KG1 (cell line): ENCODE measurements at places on chromosomes 12 and 14.

DNA sequence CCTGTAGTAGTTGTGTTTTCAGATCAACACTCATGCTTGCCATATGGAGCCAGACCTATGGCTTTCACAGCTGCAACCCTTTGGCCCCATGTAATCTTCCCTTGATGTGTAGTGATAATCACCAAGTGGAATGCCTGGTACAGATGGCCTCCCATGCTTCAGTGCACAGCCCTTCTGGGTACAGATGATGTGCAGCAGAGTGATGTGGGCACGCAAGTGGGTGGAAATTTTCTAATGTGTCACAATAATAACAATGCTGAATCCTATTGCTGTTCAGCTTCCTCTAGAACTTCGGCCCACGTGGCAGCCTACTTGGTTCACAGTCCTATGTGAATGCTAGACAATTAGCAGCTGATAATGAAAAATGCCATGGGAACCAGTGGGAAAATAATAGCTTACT lies 188.1 kb downstream of the SNAPC1 start:
- no peak for DNase-seq

GRCh38 chr12:22110176-22110575 lies 64.2 kb downstream of the CMAS start:
- DNase-seq = no peak

GRCh38 chr14:87888136-87888999 lies 104.6 kb downstream of the GALC start:
- DNase-seq = no peak

GRCh38 chr14:94123868-94124267 lies 5.5 kb downstream of the IFI27L2 start:
- no peak for DNase-seq

GRCh38 chr12:131553096-131553777 lies 157.7 kb upstream of the SFSWAP start:
- no peak for DNase-seq

DNA sequence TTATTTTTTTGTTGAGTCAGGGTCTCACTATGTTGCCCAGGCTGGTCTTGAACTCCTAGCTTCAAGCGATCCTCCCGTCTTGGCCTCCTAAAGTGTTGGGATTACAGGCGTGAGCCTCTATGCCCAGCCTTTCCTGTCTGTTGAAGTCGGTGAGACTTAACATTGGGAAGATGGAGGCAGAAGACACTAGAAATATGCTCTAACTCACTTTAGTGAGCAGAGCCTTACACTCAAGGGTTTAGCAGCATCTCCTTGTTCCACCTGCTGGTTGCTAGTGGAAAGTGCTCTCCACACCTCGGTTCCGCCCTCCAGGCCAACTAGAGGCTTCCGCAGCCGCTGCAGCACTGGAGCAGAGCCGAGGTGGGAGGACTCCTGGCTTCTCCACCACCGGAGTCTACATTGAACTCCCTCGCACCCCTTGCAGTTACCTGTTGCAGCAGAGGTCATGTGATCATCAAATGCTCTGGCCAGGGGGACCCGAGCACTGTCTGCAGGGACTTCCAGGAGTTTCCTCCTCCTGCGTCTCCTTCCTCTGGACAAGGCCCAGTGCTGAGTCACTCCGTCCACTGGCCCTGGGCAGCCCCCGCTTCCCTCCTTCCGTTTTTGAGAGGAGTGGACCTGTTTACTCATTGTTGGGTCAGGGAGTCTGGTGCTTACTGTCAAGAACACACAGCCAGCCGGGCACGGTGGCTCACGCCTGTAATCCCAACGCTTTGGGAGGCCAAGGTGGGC lies 9.4 kb upstream of the HVCN1 start:
- peak; percentile 19 for DNase-seq

DNA sequence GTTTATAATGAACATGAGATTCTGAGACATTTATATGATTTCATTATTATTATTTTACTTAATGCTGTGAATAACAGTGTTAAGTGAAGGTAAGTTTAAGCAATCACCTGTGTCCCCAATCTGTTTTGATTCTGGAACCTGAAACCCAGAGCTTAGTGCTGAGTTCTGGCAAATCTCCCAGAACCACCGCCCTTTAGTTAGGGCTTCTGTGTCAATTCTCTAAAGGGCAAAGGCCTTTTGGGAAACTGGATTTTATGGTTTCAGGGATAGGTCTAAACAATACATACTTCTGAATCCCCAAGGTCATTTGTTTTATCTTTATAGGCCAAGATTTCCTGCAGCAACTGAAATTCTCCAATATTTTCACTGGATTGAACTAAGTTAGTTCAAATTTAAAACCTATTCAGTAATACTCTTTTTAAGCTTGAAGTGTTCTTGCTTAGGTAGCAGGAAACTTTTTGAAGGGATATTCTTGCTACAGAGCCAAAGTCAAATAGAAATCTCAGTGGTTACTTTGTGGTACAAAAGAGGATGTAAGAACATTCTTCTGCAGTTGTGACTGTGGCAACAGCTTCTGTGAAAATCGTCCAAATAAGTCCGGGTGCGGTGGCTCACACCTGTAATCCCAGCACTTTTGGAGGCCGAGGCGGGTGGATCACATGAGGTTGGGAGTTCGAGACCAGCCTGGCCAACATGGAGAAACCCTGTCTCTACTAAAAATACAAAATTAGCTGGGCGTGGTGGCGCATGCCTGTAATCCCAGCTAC lies 10.0 kb upstream of the PKP2 start:
- no peak for DNase-seq

- DNase-seq = no peak
Observed at GRCh38 chr14:94126800-94127199, 2.6 kb downstream of the IFI27L2 start.

DNA sequence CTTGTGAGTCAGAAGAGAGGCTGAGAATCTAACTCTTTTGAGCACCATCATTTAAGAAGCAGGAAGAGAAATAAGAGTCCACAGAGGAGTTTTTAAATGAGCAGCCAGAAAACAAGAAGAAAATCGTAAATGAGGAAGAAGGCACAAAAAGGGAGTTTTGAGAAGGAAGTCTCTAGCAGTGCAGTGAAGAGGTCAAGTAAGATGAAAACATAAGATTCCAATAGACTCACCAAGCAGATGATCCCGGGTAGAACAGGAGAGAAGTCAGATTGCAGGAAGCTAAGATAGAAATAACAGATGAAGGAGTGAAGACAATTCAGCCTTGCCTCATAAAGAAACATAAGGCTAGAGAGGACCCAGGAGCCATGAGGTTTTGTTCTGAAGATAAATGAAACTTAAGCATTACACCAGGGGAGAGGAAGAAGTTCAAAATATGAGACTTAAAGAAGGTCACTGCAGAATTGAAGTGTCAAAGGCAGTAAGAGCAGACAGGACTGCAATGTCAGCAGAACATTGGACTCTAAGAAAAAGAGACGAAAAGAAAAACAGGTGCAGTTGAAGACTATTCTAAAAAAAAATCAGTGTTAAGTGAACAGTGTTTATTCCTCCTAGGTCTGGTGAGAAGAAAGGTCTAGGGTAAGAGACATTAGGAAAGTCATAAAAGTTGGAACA lies 229.0 kb downstream of the SEC23A start:
- peak; percentile 37 for DNase-seq

- DNase-seq = no peak
Observed at GRCh38 chr14:87067591-87067990, 925.4 kb downstream of the GALC start.

GRCh38 chr12:84912198-84913128 lies at the start of gene SLC6A15:
SLC6A15 (minus strand) TSS chr12:84912799; CDS start chr12:84892120, 20,679 bp downstream.
- no peak for DNase-seq

- DNase-seq = no peak
Observed at GRCh38 chr14:75549169-75549568, 26.9 kb downstream of the BATF start.

DNA sequence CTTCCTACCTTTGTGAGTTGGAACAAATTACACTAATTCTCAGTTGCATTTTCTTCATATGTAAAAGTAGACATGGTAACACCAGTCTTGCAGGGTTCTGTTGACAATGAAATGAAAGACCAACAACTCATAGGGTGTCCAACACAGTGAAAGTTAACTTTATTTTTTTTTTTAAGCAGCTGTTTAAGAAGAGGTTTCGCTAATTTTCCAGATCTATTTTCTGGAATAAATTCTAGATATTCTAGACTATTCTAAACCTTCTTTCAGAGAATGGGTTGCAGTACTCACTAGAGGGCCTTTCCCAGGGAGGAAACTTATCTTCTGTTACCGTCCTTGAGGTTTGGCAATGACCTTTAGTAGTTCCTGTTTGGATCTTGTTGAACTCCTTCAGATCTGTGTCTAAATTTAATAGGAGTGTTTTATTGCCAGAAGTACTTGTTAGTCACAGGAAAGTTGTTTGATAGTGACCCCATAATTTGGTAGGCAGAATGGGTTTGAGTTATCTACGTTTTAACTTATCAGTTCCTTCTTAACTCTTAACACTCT lies 2.8 kb upstream of the ART4 start:
- DNase-seq = no peak

- no peak for DNase-seq
Observed at GRCh38 chr12:116381744-116382685, 104.5 kb upstream of the MED13L start.

GRCh38 chr14:102255401-102256190 lies 49.4 kb downstream of the MOK start:
- no peak for DNase-seq

GRCh38 chr12:10361622-10362021 lies 28.2 kb downstream of the KLRK1 start:
- no peak for DNase-seq

DNA sequence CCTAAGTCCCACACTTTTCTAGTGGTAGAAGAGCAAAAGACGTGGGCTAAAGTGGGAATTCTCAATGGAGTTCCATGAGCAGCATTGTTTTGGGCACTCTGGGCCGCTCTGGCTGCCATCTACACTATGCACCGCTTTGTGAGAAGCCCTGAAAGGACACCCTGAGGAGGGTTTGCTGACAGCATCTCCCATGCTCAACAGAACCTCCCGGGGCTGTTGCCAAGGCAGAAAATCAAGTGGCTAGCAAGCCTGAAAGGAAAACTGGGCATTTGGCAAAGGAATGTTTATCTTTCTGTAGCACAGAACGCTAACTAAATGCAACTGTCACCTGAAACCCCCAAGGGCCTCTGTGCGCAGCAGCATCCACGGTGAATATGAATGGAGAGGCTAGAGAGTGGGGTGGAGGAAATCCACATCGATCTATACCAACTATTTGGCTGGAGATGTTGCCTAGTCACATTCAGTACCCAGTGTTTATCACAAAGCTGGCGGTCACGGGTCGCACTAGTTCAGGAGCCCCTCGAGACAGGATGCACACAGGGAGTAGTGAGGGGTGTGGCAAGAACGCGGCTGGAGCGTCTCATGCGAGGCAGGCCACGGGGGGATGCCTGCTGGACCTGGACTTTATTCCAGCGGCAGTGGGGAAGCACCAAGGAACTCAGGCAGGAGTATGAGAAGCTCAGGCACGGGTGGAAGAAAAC lies 14.2 kb downstream of the APPL2 start:
- DNase-seq = no peak
